ENCODE measurements at places on chromosomes 12 and 14.

DNA sequence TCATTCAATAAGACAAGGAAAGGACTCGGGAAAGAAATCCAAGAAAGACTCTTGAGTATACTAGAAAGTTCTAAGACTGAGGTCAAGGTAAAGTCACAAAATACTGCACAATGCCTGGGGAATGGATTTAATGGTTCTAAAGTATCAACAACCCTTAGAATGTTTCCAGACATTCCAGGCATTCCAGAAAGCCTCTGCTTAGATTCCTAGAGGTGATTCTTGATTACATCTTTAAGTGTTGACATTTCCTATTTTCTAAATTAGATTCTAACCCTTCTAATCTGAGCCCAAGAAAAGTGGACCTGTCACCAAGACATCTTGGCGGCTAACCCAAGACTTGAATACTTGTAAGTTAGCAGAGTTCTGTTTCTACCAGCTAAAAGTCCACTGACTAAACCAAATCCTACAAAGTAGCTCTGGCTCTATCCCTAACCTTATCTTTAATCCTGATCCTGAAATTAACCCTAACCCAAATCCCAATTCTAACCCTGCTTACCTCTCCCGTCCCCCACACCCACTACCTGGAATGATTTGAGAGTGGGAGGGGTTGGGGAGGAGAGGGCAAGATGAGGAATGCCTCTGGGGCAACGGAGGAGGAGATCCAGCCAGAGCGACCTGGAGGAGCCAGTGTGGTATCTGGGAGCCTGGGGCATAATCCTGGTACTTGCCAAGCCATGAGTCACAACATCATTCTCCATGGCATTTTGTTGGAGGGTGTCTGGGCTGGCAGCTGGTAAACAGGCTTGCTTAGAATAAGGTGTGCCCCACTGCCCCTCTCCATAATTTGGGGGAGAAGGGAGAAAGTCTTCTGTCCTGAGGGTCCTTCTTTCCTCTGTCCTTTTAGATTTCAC is 93.4 kb upstream of the HOXC13 start:
- DNase-seq = no peak

DNA sequence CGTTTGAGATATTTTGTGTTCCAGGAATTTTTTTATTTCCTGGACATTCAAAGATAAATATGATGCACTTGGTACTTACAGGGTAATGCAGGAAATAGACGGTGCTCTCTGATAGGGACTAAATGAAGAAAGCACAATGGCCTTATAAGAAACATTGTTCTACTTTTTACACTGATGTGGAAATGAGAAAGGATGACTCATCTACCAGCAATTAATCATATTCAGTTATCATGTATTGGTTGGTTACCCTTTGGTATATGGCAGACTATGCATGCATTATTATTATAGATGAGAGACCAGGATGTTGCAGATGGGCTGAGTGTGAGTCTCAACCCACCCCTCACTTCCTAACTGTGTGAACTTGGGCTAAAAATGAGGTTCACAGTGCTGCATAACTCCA is 222.2 kb downstream of the FLRT2 start:
- no peak for DNase-seq

GRCh38 chr14:74575507-74575906 is 36.5 kb downstream of the LTBP2 start:
- no peak for DNase-seq

GRCh38 chr14:64510825-64511671 is 6.5 kb downstream of the ZBTB1 start:
- peak; percentile 73 for DNase-seq

GRCh38 chr14:56501909-56502530 is 77.6 kb upstream of the TMEM260 start:
- no peak for DNase-seq

DNA sequence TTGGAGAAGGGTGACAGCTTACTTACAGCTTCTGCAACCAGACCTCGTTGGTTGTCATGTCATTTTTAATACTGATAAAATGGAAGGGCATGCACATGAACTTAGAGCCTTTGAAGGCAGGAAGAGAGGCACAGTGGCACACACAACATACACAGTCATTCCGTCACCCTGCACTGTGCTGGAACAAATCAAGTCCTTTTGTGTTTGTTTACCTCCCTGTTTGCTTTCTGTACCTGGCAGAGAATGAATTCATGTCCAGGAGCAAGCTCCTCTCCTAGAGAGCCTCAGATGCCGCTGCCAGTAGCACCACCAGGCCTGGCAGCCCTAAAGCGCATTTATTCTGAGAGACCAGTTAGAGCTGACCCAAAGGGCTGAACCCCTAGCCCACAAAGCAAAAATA is 460.3 kb downstream of the EGLN3 start:
- no peak for DNase-seq

DNA sequence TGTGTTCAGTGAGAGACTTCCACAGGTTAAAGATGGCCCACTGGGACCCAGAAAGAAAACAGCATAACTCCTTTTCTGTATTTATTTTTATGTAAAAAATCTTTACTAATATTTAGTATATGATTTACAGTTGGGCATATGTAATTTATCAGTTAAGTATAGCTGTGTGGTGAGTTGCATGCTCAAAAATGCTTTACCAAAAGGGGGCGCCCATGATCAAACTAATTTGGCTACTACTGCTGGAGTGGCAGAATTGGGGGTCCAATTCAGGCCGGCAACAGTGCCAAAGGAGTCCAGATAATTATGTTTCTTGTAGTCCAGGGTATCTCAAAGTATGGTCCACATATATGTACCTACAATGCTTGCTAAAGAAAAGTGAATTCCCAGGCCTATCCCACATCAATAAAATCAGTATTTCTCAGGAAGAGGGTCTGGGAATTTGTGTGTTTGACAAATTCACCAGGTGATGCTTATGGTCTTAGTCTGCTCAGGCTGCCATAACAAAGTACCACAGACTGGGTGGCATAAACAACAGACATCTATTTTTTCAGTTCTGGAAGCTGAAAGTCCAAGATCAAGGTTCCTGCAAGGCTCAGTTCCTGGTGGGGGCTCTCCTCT is 152.0 kb downstream of the KTN1 start:
- DNase-seq = peak; percentile 55

- DNase-seq = no peak
Measured at GRCh38 chr12:42396473-42397259, 70.7 kb downstream of the PPHLN1 start.

GRCh38 chr14:23446291-23446851 is 10.9 kb upstream of the MYH7 start:
- DNase-seq = no peak

DNA sequence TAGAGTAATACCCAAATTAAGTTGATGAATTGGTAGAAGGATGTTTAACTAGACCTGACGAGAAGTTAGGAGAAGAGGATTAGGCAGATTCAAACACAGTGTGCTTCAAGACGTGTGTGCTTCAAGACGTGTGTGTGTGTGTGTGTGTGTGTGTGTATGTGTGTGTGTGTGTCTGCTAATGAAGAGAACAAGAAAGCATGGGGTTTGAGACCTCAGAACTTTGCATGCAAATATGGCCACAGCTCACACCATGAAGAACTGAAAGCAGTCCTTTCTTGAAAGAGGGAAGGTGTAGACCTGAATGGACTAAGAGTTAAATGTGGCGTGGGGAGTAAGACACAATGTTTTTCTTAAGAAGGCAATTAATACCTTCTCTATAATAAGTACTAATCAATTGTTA is 32.5 kb upstream of the SSPN start:
- no peak for DNase-seq

DNA sequence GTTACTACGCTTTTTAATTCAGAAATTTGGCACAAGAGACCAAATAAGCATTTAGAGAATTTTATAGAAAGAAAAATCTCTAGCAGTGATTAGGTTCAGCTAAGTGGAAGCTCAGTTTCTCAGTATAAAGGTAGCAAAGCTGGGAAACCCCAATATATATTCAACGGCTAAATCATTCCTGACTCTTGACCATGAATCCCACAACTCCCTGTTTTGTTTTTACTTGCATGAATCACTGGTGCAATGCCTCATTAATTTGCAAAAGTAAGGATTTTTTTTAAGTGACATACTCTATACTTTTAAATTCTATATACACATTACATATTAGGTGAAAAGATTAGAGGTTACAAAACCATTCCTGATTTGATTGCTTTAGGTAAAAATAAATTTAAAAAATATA is 74.3 kb upstream of the PLEKHG7 start:
- DNase-seq = no peak

DNA sequence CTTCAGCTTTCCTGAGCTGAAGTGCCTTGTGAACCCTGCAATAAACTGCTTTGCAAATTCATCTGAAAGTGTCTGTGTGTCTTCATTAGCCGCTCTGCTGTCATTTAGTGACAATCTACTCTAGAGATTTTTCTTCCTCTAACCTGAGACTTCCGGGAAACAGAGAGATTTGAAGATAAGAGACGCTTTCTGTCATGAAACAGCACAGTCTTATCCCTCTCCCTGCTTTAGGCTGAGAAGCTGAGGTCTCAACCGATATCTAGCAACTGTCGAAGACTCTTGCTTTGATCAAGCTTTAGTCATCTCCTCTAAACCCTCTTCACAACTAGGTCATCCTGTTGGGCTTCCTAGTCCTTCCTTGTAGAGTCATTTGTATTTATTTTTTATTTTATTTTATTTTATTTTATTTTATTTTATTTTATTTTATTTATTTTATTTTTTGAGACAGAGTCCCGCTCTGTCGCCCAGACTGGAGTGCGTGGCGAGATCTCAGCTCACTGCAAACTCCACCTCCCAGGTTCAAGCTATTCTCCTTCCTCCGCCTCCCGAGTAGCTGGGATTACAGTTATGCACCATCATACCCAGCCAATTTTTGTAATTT is 1.2 kb downstream of the RNASE2 start:
- DNase-seq = no peak

DNA sequence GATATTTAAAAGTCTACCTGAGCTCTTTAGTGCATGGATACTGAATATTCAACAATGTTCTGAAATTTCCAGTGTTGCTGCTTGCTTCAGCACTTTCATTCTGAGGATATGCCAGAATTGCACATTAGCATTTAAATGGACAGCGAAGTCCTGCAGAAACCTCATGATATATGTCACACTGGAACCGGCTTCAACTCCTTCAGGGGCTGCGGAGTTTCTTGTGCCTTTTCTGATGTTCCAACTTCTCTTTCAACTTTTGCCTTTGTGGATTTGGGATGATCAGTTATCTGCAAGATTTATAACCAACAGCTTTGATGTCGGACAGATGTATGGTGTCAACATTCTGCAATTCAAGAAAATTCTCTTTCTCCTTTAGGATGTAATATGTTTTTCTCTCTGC is 142.5 kb upstream of the LMNTD1 start:
- no peak for DNase-seq

DNA sequence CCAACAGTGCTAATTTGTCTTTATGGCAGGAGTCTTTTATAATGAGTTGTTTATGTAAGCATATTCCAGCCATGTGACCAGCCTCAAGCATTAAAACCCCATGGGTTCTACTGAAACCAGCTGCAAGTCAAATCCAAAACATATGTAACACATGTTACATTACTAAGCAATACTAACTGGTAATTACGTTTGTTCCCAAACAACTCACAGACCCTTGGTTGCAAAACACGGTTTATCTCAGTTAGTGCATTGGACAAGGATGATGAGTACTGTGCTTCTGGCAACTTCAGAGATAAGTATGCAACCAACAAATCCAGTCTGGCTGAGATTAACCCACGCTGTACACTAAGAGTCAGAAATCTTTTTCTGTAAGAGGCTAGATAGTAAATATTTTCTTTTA is 110.1 kb upstream of the FAR2 start:
- DNase-seq = no peak
